ENCODE measurements at places on chromosomes 4 and X.

DNA sequence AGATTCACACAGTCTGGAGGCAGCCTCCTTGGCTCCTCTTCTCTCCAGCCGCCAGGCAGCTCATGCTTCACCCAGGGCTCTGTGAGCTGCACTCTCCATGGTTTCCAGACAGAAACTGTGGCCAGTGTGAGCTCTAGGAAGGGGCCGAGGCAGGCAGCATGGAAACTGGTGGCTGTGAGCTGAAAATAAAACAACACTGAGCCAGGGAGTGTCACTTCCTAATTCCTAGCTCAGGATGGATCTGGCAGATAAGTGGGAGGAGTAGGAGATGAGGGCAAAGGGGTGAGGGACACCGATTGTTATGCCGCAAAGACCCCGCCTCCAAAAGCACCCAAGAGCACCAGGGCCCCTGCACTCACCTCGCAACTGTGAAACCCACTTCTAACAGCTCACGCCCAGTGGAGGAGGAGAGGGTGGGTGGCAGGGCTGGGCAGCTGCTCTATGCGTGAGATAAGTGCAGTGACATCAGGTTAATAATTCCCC is 69.8 kb downstream of the FHDC1 start:
- DNase-seq = no peak

DNA sequence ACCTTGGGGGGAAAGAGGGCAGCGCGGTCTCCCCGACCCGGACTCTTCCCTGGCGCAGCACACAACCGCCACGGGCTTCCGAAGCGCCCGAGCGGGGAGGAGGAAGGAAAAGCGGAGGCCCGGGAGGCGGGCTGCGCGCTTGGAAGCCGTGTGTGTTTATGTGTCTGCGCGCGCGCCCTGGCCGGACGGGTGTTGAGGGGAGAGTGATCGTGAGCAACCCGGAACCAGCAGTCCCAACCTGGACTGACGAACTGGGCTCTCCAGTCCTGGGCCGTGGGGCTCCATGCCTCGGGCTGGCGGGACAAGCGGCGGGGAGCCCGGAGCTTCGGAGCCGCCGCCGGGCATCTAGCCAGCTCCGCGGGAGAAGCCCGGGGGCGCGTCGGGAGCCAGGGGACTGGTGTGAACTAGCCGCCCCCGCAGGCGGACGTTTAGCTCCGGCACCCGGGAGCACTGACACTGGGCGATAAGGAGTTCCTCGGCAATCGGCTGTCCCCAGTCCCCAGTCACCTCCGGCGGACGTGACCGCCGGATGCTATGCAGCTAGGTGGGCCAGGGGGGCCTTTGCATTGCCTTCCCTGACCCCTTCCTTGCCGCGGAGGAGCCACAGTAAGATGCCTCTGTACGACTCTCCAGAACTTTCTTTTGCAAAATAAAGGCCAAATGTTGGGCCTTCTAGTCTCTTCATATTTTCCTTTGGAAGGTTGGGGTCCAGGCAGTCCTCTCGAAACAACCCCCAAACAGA is 74.8 kb upstream of the BCOR start:
- DNase-seq = no peak

DNA sequence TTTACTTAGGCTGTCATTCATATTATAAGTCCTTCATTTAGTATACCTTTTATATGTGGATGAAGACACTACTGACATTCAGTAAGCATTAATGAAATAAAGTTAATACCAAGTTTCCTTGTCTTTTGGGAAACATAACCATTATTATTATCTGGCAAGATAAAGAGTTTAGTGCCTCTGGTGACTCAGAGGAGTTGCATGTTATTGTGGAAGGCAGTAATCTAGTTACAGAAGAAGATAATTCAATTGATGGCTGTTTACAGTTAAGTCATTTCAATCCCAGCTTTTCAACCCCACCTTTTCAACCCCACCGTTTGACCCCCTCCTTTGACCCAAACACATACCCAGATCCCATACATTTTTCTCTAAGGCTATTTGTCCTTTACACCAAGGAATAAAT is 143.8 kb downstream of the FANCB start:
- DNase-seq = no peak

DNA sequence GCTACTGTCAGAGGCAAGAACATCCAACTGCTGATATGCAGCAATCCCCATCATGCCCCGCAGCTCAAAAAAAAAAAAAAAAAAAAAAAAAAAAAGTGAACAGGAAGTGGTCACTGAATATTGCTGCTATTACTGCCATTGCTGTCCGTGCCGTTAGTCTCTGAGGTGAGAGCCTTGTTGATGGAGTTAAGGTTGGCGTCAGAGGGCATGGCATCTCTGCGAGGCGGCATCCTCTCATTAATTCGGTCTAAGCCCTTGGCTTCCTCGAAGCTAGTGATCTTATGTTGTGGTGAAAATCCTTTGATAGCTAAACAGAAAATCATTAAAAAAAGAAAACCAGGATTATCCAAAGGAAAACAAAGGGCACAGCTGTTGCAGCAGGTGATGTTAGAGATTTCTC is 321.6 kb downstream of the PPP3CA start:
- no peak for DNase-seq
